ENCODE measurements at places on chromosomes 3 and 15.

GRCh38 chr15:48759921-48760320 lies 50.9 kb downstream of the CEP152 start:
- no peak for DNase-seq

DNA sequence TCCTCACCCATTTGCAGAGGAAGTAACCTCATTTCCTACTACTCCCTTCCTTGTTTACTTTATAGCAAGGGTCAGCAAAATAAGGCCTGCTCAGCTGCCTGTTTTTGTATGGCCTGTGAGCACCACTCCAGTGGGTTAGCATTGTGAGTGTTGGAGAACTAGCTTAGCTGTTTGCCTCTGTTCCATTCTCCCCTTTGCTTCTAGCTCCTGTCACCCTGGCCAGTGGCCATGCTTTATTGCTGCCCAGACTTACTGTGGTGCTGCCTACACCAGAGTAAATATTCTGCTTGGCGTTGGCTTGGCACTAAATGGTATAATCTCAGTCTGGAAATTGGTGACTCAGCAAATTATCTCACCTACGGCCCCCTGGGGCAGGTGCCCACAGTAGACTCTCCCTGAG lies 8.8 kb downstream of the PDCD6IP start:
- no peak for DNase-seq

DNA sequence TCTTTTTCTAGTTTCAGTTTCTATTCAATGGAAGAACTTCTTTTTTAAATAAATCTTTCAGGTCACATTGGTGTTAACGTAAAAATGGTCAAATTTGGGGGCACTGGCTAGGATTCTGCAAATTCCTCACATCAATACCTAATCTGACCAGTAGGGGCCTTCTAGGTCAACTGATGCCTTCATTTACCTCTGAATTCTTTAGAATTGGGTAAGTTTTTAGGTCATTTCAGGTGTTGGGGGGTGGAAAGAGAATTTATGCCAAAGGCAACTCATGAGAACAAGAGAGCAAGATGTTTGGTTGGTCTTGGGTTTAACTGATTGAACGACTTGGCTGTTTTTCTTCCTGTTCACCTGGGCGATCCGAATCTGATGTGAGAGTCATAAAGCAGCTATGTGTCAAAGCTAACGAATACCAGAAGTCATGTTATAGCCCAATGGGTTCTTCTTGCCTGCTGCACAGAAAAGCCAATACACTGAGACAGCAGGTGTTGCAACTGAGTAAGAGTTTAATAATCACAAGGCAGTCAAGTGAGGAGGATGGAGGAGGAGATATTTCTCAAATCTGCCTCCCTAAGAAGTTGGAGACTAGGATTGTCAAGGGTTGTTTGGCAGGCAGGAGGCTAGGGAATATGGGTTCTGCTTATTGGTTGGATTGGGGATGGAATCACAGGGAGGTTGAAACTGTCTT lies 15.3 kb downstream of the LRRC49 start:
- DNase-seq: no peak

DNA sequence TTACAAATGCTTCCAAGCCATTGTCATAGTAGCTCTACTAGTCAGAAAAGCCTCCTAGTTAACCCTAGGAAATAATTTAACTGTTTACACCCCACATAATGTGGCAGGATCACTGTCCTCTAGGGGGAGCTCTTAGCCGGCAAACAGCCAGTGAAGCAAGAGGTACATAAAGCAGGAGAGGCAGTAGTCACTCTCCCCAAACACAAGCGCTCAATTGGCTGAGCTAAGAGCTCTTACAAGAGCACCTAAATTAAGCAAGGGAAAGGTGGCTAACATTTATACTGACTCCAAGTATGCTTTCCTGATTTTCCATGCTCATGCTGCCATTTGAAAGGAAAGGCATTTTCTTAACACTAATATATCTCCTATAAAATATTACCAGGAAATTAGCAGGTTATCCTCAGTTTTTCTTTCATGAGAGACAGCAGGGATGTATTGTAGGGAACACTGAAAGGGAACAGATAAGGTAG lies 37.6 kb downstream of the NCEH1 start:
- peak; percentile 50 for DNase-seq

DNA sequence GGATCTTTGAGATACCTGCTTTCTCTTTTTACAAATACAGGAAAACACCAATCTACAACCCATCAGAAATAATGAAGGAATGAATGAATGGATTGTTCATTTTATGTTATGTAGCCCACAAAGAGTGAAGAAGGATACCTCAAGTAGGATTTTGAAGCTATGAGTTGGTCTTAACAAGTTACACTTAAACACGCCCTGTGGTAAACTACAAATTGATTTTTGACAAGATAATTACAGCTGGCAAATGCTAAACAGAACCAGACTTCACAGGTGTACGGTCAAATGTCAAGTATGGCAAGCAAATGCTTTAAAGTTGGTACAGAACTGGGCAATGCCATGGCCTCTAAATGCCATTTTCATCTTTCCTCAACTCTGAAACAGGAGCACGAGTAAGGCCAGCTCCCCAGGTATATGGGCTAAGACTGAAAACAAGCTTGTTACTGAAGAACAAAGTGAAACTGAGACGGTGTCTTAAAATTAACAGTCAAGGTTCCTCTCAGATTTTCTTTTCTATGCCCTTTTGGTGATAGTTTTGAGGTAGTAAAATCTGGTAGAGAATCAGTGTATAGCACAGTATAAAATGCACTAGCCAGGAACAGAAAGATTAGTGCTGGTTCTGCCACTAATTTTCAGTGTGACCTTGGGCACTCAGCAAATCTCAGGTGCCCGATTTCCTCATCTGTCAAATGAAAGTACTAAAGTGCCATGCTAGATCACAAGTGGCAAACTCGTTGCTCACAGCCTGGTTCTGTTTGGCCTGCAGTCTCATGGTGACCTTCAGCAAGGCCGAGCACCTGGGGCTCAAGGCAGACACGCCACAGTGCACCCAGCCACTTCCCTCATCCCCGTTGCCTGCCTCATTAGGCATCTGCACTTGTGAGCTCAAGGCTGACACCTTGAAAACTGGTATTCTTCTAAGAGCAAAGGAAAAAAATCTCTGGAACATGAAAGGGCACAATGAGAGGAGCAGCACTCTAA lies 9.5 kb downstream of the RUVBL1 start:
- DNase-seq: no peak

GRCh38 chr15:33448151-33448550 lies 137.4 kb downstream of the RYR3 start:
- DNase-seq: no peak
